ENCODE measurements at places on chromosomes 12 and 14.

GRCh38 chr14:73829526-73830431, 21.9 kb upstream of the PTGR2 start:
- no peak for DNase-seq

DNA sequence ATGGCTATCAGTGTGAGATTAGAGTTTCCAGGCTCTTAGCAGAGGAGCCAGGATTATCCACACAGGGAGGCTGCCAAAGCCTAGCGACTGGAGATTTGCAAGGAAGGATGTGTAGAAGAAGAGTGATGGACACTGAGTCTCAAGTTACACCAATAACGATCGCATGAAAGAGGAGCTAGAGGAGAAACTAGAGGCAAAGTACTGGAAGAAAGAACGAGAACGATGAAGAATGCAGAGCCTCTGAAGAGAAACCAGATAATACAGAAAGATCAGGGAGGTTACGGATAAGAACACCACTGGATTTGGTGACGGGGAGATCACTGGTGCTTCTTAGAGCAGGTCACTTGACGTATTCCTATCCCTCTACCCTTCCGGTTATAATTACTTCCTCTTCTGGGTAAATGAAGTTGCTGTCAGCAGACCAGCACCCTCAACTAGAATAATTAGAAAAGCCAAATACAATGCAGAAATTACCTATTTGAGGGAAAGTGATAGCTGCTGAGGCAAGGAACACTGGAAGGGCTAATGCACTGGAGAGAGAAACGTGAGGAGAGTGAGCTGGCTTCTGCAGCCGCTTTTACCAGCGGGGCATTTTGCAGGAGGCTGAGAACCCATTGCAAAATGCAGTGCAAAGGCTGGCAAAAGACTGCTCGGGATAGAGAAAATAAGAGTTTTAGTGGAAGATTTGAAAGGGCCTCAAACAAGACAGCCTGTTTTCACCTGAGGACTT, 93.1 kb upstream of the HIF1A start:
- DNase-seq, result no peak

DNA sequence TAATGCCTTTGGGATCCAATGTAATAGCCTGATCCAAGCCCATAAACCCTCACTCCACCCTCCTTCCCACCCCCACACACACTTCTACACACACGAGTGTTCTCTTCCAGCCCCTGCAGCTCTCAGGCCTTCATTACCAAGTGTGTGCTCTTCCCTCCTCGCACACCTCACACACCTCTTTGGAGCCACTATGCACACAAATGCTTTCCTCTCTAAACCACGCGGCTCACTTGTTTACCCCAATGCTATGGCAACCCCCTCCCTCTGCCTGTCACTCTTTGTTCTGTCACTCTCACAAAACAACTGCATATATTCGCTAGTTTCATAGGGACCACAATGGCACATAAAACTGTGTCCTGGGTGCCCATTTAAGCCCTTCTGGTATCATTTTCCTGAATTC, 35.1 kb downstream of the PPP2R5E start:
- DNase-seq, result no peak

DNA sequence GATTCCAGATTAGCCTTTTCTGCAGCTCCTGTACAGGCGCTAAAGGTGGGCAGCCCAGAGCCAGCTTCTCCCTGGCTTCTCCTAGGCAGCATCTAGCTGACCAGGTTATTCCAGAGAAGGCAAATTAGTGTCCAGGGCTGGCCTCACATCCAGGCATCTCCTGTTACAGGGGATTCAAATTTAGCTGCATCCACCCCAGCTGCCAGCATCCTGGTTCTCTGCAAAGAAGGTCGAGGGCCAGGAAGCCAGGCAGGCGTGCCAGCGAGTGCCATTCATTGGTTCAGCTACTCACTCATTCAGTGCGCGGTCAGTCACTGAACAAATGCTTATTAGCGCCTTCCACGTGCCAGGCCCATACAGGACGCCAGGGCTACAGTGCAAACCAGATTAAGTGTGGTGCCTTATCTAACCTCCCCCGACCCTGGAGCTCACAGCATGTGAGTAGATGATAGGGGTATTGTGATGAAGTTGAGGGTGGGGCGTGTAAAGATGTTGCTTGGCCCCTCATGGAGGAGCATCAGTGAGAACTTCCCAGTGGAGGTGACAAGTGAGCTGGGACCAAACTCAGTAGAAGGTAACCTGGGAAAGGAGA, 15.7 kb upstream of the FAM222A start:
- DNase-seq, result no peak

DNA sequence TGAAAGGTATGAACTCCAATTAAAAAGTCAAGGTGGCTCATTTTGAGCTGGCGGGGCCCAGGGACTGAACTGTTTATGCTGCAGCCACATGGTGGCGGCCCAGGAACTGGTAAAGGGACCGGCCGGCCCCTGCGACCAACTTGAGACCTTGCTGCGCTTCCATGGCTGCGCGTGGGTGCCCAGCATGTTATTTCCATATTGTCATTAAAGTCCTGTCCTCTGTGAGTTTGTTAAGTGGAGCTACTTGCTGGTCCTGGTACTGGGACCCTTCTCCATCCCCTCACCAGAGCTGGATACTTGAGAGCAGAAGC, 62.3 kb downstream of the BEGAIN start:
- DNase-seq, result no peak

GRCh38 chr12:26401874-26402273, 206.5 kb downstream of the SSPN start:
- no peak for DNase-seq

DNA sequence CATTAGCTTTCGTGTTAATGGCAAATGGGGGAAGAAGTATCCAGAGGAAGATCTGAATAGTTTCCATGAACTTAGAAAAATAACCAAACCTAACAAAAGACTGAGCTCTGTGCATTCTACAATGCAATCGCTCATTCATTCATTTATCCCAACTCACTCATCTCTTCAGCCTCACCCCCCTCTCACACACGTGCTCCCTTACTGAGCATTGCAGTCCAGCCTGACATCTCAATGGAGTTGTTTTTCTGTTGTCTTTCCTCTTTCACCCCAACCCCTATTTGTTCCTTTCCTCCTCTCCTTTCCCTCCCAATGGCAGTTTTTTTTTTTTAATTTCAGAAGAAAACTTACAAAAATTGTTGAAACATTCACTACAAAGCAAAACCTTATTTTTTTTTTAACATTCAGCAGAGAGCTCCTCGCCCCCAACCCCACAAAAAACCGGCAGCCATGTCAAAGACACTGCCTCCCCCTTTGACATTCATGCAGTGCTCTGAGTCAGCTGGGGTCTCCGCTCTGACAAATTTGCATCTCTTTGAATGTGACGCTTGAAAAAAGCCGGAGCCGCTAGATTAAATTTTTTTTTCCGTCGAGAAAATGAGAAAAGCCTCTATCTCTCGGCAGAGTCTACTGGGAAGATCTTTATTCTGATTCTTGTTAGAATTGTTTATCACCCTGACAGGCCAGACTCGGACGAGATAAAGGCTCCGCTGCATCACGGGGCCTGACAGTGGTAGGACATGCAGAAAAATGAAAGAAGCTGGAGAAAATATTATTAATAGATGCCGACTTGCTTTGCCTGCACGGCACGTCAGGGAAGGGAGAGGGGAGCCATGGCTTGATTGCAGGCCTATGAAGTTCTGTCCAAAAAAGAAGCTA, 775.6 kb downstream of the VRK1 start:
- no peak for DNase-seq

DNA sequence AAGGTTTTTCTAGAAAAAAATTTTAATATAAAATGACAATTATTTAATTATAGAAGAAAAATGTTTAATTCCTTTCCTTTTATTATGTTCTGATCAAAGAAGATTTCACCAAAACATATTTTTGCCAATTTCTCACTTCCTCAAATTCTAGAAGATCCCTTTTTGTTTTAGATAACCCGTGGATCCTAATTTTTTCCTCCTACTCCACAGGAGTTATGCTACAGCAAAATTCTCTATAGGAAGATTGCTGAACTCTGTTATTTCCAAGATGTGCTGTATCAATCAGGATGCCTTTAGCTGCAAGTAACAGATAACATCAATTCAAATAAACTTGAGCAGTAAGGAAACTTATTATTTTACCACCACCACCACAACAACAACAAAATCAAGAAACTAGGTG, 3.8 kb upstream of the SNX6 start:
- no peak for DNase-seq

GRCh38 chr12:120662879-120663278, 22.5 kb downstream of the CABP1 start:
- DNase-seq, result no peak

DNA sequence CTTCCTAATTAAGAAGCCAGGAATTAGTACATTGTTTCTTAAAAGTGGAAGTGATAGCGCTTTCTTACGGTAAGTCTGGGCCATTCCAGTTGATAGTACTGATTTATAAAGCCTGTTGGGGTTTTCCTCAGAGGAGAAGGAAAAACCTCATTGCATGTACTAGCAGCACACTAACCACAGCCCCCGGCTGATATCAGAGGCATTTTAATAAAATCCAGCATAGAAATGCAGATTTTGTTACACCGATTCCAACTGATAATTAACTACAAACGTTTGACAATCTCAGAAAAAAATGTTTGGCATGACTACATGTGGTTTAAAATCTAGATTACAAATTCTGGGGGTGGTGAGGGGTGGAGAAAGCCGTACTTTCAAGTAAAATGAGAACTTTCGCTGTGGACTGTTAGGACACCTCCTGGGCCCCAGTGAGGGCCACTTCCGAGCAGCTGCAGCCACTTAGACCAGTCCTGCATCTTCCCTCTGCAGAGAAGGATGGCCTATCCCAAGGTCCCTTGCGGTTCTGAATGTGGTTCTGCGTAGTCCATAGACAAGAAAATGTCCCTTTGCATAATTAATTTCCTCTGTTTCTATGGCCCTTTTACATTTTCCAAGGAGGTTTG, 374.4 kb downstream of the NUAK1 start:
- DNase-seq, result no peak

GRCh38 chr12:115577401-115577800, 700.1 kb downstream of the MED13L start:
- DNase-seq, result no peak

DNA sequence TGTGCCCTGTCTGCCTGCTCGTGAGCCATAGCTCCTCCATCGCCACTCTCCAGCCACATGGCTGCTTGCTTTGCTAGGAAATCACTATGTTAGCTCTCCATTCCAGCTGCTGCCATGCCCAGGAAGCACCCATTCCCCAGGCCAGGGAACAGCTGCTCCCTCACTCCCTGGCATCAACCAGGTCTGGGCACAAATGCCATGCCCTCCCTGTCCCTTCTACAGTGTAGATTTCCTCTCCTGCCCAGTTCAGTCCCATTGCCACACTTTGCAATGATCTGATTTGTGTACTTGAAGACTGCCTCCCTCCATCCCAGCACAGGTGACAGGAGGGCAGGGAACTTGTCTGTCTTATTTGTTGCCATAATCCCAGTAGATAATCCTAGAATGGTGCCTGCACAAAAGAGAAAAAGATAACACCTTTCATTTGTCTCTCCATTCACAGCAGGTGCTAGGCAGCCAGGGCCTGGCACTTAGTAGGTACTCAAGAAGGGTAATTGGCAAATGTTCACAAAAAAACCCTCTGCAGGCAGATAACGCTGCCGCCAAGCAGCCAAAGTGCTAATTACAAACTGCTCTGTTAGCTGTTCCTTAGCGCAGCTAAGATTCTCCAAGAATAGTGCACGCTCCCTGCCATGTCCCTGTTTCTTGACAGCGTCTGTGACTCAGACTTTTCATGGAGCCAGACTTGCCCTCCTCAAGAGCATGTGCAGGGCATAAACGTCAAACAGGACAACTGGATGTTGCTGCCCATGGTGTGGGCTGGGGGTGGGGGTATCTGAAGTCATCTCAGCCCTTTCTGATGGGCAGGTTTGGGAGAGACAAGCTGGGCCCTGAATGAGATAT, 69.1 kb downstream of the ARL6IP4 start:
- DNase-seq, result no peak

DNA sequence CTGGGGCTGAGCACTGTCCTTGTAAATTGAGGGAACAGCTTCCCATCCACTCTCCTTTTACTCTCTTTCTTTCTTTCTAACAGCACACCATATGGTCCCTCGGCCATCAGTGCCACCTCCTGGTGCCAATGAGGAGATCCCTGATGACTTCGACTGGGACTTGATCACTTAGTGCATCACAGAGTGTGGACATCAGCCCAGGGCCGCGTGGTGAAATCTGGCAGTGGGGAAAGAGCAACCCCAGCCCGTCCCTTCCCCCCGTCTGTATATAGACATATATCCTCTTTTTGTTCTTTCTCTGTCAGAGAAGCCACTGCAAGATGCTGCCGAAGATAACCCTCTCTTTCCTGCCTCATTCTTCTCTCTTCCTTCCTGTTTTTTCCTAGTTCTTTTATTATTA, 13.5 kb downstream of the C3AR1 start:
- DNase-seq, result no peak

All from activated naive CD8-positive, alpha-beta T cell treated with anti-CD3 and anti-CD28 coated beads, Interleukin-2, amount 50 U/mL, for 16 hours (primary cell).